NCI-H187 treated with DMSO at 0.1 percent for 48 hours (cell line): ENCODE measurements at places on chromosomes 12 and 14.

DNA sequence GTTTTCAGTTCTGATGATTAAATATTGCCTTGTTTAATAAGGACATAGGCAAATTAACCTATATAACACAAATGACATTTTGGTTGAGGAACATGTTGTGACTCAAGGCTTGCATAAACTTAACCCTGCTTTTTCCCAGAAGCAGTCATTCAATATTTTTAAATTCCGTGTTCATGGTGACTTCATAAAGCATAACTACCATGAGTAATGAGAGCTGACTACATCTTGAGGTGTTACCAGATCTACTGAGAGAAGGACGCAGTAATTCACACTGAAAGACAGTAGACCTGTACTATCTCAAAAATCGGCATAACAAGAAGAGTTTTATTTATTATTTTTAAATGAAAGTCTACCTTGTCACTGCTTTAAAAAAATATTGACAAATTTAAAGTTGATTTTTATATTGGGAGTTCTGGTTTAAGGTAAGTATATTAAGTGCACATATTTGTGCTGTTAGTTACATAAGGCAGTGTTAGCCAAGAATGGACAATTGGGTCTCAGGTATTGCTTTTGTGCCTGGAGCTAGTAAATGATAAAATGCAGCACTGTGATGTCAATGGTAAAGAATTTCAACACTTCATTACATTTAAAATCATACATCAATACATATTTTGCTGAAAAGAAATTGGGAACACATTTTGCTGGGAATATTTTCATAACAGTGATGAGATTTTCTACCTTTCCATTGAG lies 1198.5 kb downstream of the FSCB start:
- no peak for DNase-seq

DNA sequence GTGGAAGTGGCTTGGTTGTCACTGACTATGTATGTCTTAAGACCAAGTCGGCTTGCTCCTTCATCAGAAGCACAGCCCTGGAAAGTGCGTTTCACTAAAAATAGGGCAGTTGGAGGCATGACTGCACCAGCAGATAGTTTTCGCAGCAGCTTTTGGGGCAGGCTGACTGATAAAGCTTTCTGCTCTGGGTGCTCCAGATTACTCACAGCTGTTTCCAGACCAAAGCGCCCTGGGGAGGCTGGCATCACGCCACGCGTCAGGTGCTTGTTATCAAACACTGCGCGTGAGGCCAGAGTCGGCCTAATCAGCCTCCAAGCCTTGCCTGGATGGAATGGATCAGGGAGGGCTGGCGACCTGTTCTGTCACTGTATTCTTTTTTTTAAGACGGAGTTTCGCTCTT lies 13.3 kb upstream of the LRRC10 start:
- no peak for DNase-seq

DNA sequence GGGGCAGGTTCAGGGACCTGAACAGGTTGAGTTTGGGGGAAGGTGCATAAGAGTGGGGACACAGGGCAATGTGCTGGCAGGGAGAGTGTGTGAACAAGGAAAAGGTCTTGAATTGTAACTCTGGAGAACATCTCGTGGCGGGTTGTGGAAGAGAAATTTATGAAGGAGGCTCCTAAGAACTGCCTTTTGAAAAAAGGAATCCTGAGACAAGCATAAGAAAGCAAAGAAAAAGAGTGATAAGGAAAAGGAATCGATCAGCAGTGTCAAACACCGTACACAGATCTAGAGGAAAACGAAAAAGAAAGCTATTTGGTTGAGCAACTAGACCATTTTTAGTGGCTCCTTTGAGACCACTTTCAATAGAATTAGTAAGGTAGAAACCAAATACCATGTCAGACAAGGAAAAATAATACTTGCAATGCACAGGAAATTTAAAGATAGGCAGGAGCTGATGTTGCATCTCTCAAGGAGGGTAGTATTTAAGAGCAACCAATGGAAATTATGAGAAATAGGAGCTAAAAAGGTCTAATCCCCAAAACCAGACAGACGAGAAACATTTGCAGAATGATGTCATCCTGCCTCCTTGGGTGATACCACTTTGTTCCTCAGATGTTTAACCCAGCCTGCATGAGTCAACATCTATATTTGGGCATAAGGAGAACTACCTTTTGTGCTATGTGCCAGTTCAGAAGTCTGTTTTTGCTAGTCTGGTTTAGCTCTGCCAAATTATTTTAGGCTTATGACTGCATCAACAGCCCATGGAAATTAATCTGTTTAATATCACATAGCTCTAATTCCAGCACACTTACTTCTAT lies 64.5 kb upstream of the STK38L start:
- no peak for DNase-seq

DNA sequence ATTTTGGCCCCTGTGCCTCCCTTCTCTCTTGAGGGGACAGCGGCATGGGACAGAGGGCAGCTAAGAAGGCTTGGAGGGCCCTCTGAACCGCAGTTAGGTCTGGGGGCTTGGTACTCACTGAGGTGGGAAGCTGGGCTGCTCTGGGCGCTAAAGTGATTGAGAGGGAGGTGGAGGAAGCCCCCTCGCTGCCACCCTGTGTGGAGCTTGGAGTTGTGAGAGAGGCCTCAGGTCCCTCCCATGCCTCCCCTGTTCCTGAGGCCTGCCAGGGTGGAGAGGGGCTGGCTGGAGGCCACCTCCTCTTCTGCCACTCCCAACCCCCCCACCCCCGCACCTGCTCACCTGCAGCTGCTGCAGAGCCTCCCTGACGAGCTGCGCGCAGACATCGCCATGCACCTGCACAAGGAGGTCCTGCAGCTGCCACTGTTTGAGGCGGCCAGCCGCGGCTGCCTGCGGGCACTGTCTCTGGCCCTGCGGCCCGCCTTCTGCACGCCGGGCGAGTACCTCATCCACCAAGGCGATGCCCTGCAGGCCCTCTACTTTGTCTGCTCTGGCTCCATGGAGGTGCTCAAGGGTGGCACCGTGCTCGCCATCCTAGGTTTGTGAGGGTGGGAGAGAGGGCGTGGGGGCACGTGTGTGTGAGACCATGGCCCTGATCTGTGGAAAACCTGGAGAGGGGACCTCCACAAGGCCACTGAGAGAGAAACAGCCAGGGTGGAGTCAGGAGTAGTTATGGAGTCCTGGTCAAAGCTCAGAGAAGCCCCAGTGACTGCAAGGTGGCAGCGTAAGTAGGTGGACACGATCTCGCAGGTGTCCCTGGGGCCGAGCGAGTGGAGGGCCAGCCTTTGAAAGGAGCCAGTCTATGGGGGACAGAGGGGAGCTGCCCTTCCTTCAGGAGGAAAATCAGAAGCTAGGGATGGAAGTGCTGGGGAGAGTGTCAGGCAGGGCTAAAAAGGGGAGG lies 11.2 kb downstream of the KCNH3 start:
- DNase-seq = peak; percentile 40

DNA sequence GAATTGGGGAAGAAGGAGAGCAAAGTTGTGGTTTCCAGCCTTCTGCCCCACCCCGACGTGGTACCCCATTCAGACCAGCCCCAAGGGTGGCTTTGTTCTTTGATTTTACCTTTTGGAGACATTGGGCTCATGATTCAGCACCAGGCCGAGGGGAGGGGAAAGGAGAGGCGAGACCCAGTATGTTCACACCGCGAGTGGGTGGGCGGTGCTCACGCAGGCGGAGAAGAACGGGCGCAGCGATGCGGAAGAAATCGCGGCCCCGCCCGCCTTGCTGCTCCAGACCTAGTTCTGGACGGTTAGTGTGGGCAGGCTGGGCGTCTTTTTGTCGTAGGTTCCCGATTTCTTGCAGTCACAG lies 963 bp downstream of the ATL1 start:
- peak; percentile 53 for DNase-seq

GRCh38 chr12:73598626-73599025 lies 939.0 kb upstream of the ATXN7L3B start:
- no peak for DNase-seq

GRCh38 chr14:96508900-96509299 lies 6.7 kb downstream of the PAPOLA start:
- no peak for DNase-seq

- DNase-seq = no peak
These were observed at the start of gene GALNT4 for GRCh38 chr12:89524541-89525304. Gene GALNT4 (minus strand): TSS chr12:89524796. CDS start chr12:89524549, 247 bp downstream.
